ENCODE measurements at places on chromosomes 13 and 19.

GRCh38 chr13:27573265-27573664 is 47.1 kb downstream of the LNX2 start:
- DNase-seq: no peak

GRCh38 chr19:42370068-42370520 is 20.0 kb downstream of the CNFN start:
- no peak for DNase-seq

GRCh38 chr13:98874029-98874397 is 103.9 kb downstream of the DOCK9 start:
- no peak for DNase-seq

GRCh38 chr13:108940121-108940520 is 310.7 kb downstream of the MYO16 start:
- no peak for DNase-seq

GRCh38 chr19:50322234-50322633 is 6.9 kb downstream of the KCNC3 start:
- no peak for DNase-seq

DNA sequence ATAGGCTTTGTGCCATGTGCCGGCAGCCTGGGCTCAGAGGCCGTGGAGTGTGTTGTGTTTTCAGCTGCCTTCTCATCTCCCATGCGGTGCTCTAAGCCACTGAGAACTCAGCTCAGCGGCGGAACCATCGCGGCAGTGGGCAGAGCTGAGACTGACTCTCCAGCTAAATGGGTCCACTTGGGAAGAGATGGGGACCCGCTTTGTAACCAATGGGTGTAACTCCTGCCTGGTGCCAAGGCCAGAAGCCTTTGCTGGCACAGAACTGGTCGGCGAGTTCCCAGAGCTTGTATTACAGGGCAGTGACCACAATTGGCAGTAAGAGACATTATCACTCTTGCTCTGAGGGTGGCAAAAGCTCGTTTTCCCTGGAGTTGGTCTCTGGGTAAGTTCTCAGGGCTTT is 183.0 kb downstream of the STK24 start:
- DNase-seq: no peak

DNA sequence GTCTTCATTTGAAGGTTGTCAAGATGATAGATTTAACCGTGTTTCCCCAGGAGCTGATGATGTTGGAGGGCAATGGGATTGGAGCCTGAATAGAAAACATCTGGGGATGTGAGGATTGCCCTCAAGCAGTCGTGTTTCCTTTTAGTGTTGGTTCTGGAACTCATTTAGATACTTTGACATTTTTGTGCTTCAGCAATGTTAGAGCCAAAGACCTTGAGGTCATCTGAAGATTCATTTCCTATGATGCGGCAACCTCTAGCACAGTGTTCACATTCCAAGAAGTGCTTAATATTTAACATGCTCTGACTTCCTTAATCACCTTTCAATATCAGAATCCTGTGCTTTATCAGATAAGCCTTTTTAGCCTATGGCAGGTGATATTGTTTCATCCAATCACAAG is 82.7 kb downstream of the SLC10A2 start:
- DNase-seq: no peak

GRCh38 chr13:67223742-67224141 is 6.4 kb downstream of the PCDH9 start:
- no peak for DNase-seq

GRCh38 chr13:42880056-42880605 is 98.7 kb downstream of the FAM216B start:
- DNase-seq: no peak

DNA sequence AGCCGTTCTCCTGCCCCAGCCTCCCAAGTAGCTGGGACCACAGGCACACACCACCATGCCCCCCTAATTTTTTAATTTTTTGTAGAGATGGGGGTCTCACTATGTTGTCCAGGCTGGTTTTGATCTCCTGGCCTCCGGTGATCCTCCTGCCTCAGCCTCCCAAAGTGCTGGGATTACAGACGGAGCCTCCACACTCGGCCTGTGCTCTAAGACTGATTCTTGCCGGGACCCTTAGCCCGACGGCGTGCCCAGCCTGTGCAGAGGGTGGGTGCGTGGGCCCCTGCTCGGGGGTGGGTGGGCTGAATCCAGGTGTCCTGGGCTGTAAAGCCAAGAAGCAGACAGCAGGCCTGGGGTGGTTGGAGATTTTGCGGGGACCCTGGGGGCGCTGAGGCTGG is 64.3 kb downstream of the GADD45B start:
- DNase-seq: no peak

- no peak for DNase-seq
Measured at GRCh38 chr19:30309905-30310601, 62.1 kb upstream of the ZNF536 start.

DNA sequence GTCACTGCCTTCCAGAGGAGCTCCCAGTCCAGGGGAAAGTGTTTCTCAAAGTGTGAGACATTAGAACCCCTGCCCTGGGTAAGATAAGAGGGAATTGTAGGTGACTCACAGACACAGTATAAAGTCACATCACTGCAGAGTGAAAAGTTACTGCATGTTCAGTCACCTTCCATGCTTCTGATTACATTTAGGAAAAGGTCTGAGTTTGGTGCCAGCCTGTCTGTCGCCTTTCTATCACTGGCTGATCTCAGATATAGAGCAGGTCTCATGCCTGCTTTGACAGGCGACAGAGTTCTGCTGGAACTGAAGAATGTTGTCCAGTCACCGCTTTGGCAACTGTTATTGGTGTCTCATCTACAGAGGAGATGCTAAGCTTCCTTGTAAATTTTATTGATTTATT is 1078.6 kb downstream of the UQCRFS1 start:
- DNase-seq: no peak

DNA sequence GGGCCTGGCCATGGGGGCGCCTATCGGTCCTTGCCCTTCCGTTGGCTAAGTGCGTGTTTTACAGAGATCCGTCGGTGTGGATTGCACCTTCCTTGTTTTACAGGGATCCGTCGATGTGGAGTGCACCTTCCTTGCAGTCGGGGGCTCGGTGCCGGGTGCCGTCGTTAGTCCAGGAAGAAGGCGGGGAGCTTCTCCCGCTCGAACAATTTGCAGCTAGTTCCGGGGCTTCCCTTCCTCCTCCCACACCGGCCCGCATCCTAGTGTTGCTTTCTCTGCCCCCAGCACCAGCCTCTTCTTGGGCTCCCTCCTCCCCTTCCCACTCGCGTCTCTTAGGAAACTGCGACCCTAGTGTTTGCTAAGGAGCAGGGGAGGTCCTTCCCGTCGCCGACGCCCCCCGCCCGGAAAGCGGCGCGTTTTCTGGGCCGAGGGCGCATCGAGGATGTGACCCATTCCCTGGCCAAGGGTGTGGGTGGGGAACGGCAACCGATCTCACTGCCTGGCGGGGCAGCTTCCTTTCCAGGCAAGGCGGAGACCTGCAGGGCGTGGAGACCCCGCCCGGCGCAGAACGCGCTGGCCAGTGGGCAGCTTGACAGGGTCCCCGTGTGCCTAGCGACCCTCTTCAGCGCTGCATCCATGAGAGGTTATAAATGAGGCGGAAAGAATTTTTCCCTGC is 75.7 kb upstream of the ZNF91 start:
- no peak for DNase-seq

GRCh38 chr13:24443366-24443765 is 69.2 kb downstream of the PARP4 start:
- no peak for DNase-seq

DNA sequence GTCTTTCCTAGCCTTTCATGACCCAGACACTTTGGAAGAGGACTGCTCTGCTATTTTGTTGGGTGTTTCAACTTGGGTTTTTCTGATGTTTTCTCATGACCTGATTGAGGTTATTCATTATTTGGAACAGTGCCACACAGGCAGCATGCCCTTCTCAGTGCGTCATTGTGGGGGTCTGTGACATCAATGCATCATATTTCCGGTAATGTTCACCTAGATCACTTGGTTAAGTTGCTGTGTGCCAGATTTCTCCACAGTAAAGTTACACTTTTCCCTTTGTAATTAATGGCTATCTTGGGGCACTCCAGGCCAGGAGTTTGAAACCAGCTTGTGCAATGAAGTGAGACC is 124.4 kb downstream of the SIPA1L3 start:
- DNase-seq: no peak

GRCh38 chr19:34300380-34300779 is 46.0 kb downstream of the GARRE1 start:
- DNase-seq: no peak

GRCh38 chr19:38020311-38020710 is 113.3 kb downstream of the SIPA1L3 start:
- DNase-seq: no peak

- DNase-seq: no peak
Measured at GRCh38 chr13:32206097-32206740, 108.9 kb downstream of the ZAR1L start.

DNA sequence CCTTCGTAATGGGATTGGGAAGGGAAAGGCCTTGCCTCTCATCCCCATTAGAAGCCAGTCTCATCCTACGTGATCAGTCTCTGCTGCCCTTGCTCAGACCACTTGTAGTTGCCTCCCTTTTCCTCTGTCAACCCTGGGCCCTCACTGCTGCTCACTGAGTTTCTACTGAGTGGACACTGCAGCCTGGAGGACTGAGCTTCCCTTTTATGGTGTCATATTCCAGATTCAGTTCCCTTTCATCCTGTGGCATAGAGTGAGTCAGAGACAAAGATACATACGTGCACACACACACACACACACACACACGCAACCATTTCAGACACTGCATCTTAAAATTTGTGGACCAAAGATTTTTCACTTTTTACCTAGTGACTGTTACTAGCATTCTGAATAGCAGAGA is 56.6 kb downstream of the COG3 start:
- no peak for DNase-seq

DNA sequence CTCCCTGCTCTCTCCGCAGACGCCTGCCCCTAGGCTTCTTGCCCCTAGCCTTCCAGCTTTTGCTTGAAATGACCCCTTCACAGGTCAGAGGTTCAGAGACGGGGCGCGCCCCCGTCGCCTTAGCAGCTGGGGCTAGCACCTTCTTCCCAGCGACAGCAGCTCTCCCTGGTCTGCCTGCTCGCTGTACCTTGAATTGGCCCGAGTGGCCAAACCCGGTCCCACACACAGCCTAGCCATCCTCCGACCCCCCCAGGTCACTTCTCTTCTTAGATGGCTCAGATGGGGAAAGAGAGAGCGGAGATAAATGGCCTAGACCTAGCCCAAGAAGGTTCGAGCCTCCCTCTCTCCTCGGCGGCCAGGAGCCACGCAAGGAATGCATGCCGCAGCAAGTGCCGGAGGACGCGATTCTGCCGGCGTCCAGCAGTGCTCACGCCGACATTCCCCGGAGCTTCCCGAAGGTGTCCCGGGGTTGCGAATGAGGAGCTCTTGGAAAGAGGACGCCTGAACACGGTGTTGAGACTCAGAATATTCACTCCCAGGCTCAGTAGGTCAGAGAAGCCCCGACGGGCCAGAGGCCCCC is 1.3 kb downstream of the CDX2 start:
- DNase-seq: no peak

- no peak for DNase-seq
Measured at GRCh38 chr19:48955308-48955958, 758 bp downstream of the BAX start.

DNA sequence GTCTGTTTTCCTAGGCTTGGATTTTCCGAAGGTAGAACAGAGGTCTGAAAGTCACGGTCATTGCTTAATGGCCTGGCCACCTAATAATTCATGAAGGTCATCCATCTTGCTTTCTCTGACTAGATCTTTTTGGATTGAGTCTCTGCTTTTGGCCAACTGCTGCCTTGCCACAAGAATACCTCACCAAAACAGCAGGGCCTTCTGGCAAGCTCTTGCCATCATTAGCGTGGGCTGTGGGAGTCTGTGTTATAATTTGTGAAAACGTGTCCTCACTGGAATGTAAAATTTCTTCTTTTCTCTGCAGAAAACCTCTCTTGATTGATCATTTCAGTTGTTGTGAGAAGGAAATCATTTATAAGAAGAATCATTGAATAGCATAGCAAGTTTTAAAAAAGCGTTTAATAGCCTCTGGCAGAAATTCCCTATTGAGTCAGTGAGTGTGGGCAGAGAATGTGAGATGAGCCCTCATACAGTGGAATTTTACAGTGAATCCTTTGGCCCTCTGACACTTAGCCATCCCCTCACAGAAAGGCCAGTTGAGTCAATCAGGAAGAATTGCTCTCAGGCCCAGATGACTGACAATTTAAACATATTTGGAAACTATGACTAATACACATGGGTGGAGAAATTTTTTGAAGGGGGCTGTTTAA is 43.2 kb upstream of the ERICH6B start:
- DNase-seq: no peak

DNA sequence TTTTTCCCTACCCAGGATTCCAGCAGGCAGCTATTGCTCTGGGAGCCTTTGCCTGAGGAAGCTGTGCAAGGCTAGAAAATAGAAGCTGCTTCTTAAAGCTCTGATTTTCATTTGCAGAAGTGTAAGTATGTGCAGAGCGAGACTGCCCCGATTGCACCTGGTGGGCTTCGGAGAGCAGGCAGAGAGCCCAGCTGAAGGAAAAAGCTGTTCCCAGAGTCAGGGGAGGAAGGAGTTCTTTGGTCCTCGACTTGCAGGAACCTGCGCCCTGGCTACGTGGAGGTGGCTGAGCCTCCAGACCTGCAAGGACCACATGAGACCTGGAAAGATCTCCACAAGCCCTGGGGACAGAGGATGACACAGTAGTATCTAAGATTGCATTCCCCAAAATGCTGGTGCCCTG is 235.0 kb upstream of the ARGLU1 start:
- DNase-seq: no peak

- no peak for DNase-seq
Measured at GRCh38 chr19:2553510-2553909, 77.6 kb downstream of the GADD45B start.

DNA sequence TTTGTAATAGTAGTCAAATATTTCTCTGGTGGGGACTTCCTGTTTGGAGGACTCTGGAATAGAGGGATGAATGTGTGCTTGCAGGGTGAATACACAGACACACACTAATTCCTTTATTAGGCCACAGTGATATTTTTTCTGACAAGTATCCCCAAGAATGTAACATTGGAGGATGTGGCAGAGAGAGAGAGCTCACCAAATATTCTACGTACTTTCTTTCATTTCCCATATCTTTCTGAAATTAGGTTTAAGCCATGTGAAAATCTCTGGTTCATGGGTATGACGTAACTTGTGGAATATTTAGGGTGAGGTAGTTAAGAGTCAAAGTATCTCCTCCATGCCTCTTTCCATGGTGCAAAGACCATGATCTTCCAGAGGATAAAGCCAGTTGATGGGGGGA is 463.4 kb downstream of the DIAPH3 start:
- no peak for DNase-seq

- DNase-seq: no peak
Measured at GRCh38 chr13:51303063-51303552, 36.4 kb upstream of the SERPINE3 start.

- DNase-seq: no peak
Measured at GRCh38 chr19:46925548-46925950, 64.8 kb downstream of the ARHGAP35 start.

DNA sequence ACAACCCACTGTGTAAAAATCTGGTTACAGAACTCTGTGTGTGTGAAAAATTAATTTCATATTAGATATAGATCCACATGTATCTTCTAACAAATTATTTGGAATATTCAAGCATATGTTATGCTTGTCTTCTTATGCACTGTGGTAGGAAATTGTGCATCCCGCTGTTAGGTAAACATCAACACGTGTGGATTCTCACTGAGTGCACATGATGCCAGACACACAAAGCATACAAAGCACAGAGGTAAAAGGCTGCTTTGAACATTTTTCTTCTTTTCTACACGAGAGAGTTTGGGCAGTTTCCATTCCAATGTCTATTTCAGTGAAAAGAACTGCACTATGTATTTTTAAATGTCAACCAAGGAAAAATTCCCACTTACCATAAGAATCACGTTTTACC is 354.9 kb downstream of the PCDH9 start:
- no peak for DNase-seq

Data from stimulated activated CD4-positive, alpha-beta T cell treated with anti-CD3 and anti-CD28 coated beads, Interleukin-12 subunit alpha, Interleukin-12 subunit beta, amount 100 ng/mL, for 24 hours (primary cell).